ENCODE measurements at places on chromosomes 3 and 15.

- no peak for DNase-seq
Observed at GRCh38 chr3:36959821-36960220, 15.0 kb upstream of the TRANK1 start.

DNA sequence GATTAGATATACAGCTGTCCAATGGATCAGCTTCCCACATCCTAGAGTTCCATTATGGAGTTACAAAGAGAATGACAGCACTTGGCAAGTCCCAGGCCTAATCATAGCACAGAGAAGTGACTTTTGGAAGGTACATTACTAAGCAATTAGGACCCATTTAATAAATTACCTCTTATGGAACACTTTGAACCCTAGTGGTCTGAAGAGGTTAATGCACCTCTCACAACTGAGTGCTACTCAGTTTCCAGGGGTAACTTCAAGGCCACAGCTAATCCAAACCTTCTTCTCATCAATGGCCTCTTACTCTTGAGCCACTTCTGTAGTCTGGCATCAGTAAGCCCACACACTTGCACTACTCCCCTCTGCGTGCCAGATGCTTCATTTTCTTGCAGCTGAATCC lies 34.9 kb upstream of the MEIS2 start:
- no peak for DNase-seq

DNA sequence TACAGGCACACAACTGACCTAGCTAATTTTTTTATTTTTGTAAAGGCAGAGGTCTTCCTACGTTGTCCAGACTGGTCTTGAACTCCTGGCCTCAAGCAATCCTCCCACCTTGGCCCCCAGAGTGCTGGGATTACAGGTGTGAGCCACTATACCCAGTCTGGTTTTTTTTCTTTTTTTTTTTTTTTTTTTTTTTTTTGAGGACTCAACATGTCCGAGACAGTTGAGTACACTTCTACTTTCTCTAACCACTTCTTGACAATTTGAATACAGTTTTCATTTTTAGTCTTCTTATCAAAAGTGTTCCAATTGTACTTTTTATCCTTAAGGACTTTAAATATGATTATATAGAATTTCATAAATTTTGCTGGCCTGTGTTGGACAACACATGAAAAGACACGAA lies 7.4 kb upstream of the GSK3B start:
- no peak for DNase-seq

DNA sequence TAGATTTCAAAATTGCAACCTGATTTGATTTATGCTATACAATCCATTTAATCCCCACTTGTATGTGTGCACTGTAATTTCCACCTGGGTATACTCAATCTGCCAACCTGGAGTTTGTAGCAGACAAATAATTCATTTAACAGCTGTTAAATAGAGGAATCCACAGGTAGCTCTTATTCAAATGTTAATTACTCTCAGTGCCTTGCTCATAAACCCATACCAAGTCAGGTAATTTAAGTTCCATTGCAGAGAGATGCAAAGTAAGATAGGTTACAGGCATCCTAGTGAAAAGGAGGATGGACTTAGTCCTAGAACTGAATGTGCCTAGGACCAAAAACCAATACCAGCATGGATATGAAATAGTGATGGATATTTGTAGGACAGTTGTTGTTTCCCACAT lies 674.2 kb downstream of the TBL1XR1 start:
- no peak for DNase-seq

DNA sequence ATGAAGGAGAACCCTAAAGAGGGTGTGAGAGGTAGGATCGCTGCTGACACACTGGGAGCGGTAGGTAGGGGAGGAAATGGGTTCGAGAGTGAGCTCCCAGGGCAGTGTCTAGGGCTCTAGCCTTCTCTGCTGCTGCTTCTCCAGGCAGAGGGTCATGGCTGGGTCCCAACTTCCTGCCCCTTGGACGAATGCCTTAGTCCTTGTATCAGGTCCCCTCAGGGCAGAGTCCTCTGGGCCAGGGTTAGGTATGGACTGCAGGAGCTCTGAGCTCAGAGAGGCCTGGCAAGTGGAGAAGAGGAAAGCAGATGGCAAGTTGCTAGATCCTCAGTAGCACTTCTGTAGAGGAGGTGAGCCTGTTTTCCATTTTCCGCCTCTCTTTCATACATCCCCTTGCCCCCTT lies 2.9 kb downstream of the CORO2B start:
- DNase-seq = no peak

DNA sequence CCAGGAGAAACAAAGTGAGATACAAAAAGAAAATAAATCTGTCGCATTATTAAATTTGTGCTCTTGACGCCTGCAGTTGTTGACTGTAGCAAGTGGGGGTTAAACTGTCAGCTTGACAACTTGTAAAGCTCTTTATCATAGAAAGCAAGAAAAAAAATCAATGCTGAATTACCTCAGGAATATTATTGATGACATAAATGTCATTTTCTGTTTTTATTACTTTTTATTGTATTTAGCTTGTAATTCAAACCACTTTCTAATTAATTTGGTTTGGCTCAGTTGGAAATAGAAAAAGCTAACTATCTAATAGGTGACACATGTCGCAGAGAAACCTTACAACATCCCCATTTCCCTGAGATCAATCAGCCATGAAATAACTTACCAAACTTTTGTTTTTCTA lies 195.3 kb downstream of the CDIN1 start:
- no peak for DNase-seq
